ENCODE measurements at places on chromosomes 5 and 9. TPM values are rescaled to one million over a fixed set of nuclear protein-coding genes. Genes with fewer than 3 reads are reported as not detected.

ADAM19 gene
- total RNA-seq: 3.5 TPM

CMBL gene
- total RNA-seq: 43.2 TPM

FCHSD1 gene
- 32.8 TPM for total RNA-seq

PTGDS gene
- total RNA-seq: 13.7 TPM

SLCO6A1 gene
- total RNA-seq: not detected

FSTL4 gene
- 0.18 TPM for total RNA-seq

TMEM171 gene
- 2.1 TPM for total RNA-seq

GRXCR2 gene
- total RNA-seq: not detected

DDX4 gene
- not detected for total RNA-seq

TMEM252 gene
- not detected for total RNA-seq

NEUROG1 gene
- not detected for total RNA-seq

PTGES2 gene
- total RNA-seq: 76.8 TPM

FYB1 gene
- total RNA-seq: 0.46 TPM

CACFD1 gene
- total RNA-seq: 13.9 TPM

FAM120AOS gene
- 36.0 TPM for total RNA-seq

FOXI1 gene
- 0.44 TPM for total RNA-seq

FSD1L gene
- total RNA-seq: 5.1 TPM

OGN gene
- total RNA-seq: 0.08 TPM

NFIB gene
- 26.7 TPM for total RNA-seq

CKMT2 gene
- not detected for total RNA-seq

SETD9 gene
- total RNA-seq: 20.5 TPM

Data from Panc1 (cell line).